Activated CD4-positive, alpha-beta T cell treated with anti-CD3 and anti-CD28 coated beads, Interleukin-2, amount 10 ng/mL, durations not matched to agents 7 days and 5 days (primary cell): ENCODE measurements at places on chromosomes 3 and 15. TPM values are rescaled to one million over a fixed set of nuclear protein-coding genes. Genes with fewer than 3 reads are reported as not detected.

DNA sequence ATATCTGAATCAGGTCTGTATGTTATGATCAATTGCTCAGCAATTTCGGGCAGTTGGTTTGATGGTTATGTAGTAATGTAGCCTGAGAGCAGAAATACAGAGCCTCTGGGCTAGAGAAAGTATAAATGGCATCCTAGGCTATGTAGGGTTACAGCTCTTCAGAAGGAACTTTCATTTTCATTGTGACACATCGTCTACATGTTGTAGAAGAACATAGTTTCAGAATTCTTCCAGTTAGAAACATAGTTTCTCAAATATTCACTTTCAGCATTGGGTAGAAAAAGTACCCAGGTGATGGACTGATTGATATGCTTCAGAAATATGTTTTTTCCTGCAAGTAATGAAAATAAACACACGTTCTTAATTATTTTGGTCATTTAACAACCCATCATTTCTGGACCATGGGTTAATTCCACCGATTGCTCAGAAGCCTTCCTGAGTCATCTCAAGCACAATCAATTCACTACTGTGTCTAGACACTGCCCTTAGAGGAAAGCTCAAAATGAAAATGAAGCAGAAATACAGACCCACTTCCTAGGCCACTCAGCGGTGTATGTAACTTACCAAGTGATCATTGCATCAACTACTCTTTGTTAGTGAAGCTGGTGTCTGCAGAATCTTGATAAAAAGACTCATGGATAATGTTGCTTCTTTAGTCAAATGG is 88.8 kb upstream of the TSEN2 start:
- DNase-seq, result peak; percentile 12
- H3K27me3 ChIP-seq, result peaks cover 7% of the 10 kb centered on the region
- H3K4me1 ChIP-seq, result peaks cover 19% of the 10 kb centered on the region
- H3K27ac ChIP-seq, result peak overlapping the region; percentile 79

Gene RTP4
- 18.9 TPM for total RNA-seq

DNA sequence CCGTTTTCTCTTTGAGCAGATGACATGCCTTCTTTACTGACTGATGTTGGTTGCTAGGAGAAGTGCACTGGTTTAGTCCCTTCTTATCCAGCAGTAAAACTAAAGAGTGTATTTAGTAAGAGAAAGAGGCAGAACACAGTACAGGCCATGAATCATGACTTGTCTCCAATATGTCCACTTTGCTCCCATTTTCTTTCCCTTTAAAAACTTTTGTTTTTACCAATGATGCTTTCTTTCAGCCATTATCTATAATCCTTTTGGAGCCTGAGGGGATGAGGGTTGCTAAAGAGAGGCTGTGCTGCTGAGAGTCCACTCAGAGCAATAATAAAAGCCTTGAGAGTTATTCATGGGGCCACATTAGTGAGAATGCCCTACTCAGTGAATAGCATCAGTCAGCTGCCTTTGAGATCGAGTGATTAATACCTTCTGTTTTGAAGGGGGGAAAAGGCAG is 12.2 kb downstream of the ROBO2 start:
- no peaks in the 10 kb centered on the region for H3K4me1 ChIP-seq
- no peak overlapping the region for H3K4me3 ChIP-seq
- H3K27ac ChIP-seq, result no peak overlapping the region
- no peak for DNase-seq
- no peaks in the 10 kb centered on the region for H3K36me3 ChIP-seq
- no peaks in the 10 kb centered on the region for H3K27me3 ChIP-seq

Gene MAGEF1
- 6.1 TPM for total RNA-seq

DNA sequence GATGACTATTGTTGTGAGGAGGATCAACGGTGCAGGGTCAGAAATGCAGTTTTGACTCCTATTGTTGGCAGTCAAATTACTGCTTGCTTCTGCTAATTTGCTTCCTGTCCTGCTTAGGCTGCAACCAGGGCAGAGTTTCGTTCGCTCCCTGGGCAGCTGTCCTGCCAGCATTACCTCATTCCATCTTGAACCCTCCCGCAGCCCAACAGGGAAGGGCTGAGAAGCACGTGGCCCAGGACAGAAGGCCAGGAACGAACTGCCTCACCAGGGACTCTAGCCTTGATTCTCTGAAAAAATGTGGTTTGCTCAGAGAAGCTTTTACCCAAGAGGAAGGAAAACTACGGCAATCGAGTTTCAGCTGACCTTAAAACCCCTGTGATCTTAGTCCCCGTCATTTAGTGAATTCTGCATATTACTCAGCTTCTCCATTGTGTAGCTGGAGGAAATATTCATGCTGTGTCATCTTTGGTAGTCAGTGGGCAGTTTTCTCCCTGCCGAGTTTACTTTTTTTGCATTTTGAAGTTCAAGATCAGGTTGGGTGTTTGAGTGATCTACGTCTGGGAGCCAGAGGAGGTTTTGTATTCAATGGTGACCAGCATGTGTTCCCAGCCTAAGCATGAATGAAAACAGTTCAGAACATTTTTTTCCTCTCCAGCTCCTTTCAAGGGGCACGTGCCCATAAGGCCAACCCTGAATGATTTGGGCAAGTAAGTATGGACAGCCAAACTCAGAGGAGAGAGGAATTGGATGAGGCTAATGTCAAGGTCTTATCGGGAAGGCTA is 23.0 kb downstream of the TLNRD1 start:
- H3K4me1 ChIP-seq, result peaks cover 23% of the 10 kb centered on the region
- H3K27ac ChIP-seq, result peak overlapping the region; percentile 41
- no peaks in the 10 kb centered on the region for H3K27me3 ChIP-seq

Gene IQCF5
- total RNA-seq, result not detected

GRCh38 chr3:38383156-38383875 is 36.7 kb downstream of the XYLB start:
- H3K4me3 ChIP-seq, result no peak overlapping the region
- no peaks in the 10 kb centered on the region for H3K4me1 ChIP-seq
- no peak for DNase-seq
- no peaks in the 10 kb centered on the region for H3K27me3 ChIP-seq

- no peak overlapping the region for H3K27ac ChIP-seq
- DNase-seq, result no peak
- no peak overlapping the region for H3K4me3 ChIP-seq
- H3K4me1 ChIP-seq, result no peaks in the 10 kb centered on the region
- H3K27me3 ChIP-seq, result no peaks in the 10 kb centered on the region
Measured at GRCh38 chr3:73529308-73530021, 95.3 kb downstream of the PDZRN3 start.

- no peak overlapping the region for H3K4me3 ChIP-seq
- no peak for DNase-seq
- peaks cover 5% of the 10 kb centered on the region for H3K27me3 ChIP-seq
Measured at GRCh38 chr15:78988361-78988911, 43.6 kb upstream of the CTSH start.

Gene PAQR9
- total RNA-seq, result not detected
